AG08395 (cell line): ENCODE measurements at places on chromosomes 3 and 15.

GRCh38 chr15:53762916-53763315, 3.5 kb upstream of the WDR72 start:
- no peak for DNase-seq

GRCh38 chr3:186254676-186255650, 107.1 kb downstream of the DGKG start:
- no peak for DNase-seq

GRCh38 chr15:69222002-69222474, 61.6 kb downstream of the GLCE start:
- no peak for DNase-seq

GRCh38 chr15:98519767-98520550, 128.4 kb upstream of the IGF1R start:
- no peak for DNase-seq

DNA sequence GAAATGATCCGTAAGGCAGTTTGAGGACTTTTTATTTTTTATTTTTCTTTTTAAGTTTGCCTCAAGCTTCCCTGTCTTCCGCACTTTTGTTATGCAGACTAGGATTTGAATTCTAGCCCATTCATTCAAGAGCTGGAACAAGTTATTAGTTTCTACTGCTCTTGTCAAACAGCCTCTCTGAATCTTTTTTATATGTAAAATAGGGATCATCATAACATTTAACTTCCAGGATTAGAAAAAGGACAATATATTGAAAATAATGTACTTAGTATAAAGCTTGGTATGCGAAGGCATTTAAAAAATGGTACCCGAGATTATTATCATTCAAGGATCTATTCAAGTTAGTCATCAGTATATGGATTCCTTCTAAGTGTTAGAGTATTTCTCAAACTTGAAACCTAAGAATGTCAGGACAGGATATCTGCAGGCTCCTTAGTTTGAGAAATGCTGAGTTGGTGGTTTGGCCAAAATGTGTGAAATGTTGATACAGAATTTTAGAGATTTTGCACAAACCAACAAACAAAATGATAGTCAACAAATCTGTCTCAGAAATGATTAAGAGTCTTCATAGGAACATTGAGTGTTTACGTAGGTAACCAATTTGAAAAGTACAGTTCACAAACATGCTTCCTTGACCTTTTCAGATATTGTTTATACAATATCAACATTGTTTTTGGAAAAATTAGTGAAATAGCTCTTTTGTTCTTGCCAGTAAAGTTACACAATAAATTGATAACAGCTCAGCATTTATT, 40.5 kb upstream of the IGSF10 start:
- DNase-seq, result no peak

DNA sequence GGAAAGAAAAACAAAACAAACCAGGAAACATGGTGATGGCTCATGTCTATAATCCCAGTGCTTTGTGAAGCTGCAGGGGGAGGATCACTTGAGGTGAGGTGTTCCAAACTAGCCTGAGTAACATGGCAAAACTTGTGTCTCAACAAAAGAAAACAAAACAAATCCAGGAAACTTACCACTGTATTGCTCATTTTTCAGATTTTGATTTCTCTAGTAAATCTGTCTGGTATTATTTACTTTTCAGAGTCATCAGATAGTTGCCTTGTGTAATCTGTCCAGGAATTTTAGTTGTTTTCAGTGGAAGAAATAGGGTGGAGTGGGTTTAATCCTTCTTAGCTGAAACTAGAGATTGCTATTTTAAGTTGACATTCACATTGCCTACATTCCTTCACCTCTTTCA, 91.8 kb upstream of the ALCAM start:
- DNase-seq, result peak; percentile 10

GRCh38 chr3:63896332-63897030, 15.7 kb downstream of the SCAANT1 start:
- DNase-seq, result no peak

GRCh38 chr3:141074529-141074928, 23.4 kb downstream of the SPSB4 start:
- no peak for DNase-seq

DNA sequence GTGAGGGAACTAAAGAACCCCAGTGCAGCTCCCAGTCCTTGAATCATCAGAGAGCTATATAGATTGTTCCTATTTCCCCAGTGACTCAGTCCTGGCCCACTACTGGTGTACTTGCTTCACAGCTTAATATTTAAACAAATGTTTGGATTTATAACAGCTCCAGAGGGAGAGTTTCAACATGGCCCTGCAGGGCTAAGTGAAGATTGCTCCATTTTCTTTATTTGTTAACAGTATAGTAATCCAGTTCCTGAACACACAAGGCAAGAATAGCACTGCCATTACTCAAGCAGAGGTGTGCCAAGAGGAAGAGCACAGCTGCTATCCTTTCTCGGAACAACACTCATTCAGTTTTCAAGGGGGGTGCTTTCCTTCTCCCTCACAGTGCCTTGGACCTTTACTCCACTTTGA, 6.5 kb downstream of the SQOR start:
- DNase-seq, result peak; percentile 67

DNA sequence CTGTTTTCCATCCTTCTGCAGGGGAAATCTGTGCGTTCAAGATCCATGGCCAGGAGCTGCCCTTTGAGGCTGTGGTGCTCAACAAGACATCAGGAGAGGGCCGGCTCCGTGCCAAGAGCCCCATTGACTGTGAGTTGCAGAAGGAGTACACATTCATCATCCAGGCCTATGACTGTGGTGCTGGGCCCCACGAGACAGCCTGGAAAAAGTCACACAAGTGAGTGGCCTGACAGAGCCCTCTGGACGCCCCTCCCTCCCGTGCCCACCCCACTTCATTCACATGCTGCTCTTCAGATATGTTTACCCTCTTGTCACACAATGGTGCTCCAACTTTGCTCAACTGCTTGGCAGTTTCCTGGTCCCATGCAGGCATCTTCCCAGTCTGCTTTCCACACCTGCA, 274.3 kb upstream of the TRIM42 start:
- no peak for DNase-seq

DNA sequence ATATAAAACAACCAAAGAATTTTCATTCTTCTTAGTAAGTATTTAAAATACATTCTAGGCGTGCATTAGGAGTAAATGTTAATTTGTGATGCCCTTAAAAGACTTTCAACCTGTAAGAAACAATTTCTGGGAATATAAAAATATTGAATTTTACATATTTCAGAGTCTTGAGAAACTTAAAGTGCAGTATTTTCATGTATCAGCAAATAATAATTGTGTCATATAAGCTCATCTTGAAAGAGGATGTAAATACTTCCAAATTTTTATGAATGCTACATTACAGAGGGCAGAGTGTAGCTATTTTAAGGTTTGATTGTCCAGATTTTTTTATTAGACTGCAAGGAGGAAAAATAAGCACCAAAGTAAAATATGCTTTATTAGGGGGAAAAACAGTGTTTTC, 207.1 kb downstream of the VPS13C start:
- no peak for DNase-seq

- no peak for DNase-seq
These were observed 28.6 kb downstream of the CHP1 start for GRCh38 chr15:41259546-41260189.

- peak; percentile 39 for DNase-seq
These were observed 585 bp downstream of the CSK start for GRCh38 chr15:74782259-74783071.
